ENCODE measurements at places on chromosomes 3 and 15.

DNA sequence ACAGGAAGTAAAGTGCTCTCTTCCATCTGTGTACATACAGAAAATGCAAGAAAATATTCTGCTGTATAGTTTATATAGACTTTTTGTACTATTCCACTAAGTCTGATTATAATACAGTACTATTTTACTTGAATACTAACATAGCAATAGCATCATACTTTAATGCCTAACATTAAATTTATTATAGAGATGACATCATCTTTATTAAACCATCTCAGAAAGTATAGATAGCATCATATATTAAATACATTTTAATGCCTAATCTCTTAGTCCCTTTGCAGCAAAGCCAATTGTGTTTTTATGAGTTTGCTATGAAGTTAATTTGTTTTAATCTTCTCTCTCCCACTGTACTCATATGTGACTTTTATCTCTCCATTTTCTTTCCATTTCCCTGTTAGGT is 39.7 kb upstream of the ZDHHC23 start:
- DNase-seq, result no peak

DNA sequence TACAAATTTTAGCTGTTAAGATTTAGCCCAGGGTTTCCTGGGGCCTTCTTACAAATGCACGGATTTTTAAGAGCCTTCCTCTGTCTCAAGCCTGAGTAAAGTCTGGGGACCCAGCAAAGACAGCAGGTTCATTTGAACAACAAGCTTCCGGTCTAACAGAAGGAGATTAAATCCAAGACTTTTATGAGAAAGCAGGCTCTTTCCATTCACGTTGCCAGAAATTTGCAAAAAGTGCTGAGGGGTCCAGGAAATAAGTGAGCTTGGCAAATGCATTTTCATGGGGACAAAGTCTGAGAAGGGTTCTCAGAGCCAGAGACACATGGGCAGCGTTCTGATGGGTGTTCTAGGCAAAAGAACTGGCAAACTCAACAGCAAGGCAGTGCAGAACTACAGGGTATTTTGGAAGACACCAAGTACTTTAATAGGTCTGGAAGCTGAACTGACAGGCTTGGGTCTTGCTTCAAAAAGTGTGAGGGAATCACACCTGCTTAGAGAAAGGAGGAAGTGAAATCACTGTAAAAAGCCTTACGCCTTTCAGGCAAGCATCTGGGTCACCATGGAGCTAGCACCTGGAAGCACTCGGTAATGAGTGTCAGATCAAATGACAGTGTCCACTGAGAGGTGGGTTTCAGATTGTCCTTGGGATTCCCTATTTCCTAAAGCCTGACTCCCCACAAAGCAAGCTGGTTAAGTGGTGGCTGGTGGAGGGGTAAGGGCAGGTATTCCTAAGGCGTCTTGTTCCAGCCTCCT is 115.8 kb upstream of the ARHGEF3 start:
- peak; percentile 43 for DNase-seq

GRCh38 chr3:150081084-150081483 is 110.4 kb upstream of the PFN2 start:
- no peak for DNase-seq

DNA sequence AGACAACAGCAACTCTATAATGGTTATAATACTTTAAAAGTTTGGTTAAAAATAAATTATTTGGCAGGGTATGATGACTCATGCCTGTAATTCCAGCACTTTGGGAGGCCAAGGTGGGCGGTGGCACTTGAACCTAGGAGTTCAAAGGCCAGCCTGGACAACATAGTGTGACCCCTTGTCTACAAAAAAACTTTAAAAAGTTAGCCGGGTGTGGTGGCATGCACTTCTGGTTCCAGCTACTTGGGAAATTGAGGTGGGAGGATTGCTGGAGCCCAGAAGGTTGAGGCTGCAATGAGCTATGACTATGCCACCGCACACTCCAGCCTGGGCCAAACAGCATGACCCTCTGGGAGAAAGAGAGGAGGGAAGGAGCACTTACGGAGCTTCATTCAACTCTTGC is 7.7 kb upstream of the TRPC1 start:
- DNase-seq, result no peak

- no peak for DNase-seq
Measured at GRCh38 chr3:79767194-79767904, 449 bp downstream of the ROBO1 start.

- no peak for DNase-seq
Measured at GRCh38 chr3:124577494-124578167, 152.6 kb upstream of the UMPS start.

DNA sequence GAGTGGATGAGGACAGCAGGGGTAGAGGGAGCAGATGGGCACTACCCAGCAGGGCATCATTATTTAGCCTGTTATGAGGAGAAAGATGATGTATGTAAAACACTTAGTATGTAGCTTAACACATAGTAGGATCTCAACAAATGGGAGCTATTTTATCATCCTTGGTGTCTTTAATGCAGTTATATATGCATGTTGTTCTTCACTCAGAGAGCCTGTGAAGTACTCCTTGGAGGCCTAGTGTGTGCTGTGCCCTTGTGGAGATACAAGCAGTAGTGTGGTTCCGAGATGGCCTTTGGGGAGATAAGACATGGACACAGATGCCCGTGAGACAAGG is 124.2 kb downstream of the LIPC start:
- no peak for DNase-seq

- DNase-seq, result no peak
Measured at GRCh38 chr3:196220991-196221390, 4.7 kb downstream of the SLC51A start.

DNA sequence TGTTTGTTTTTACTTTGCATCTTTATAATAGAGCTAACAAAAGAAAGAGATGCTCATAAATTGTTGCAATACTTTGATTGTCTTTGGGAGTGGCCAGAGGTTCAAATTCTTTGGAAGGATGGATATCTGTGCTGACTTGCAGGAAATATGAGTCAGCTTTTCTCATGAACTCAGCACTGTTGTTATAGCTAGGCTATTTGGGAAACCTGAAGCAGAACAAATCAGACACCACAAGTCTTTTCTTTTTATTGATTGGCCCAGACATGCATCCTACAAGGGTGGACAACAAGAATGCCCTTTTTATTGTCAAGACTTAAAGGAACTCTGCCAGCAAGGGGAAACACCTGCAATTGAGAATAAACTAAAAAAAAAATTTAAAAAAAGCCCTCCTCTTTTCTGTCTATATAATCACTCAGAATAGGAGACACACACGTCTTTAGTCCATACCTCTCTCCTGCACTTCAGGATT is 4.6 kb upstream of the DENND4A start:
- no peak for DNase-seq

DNA sequence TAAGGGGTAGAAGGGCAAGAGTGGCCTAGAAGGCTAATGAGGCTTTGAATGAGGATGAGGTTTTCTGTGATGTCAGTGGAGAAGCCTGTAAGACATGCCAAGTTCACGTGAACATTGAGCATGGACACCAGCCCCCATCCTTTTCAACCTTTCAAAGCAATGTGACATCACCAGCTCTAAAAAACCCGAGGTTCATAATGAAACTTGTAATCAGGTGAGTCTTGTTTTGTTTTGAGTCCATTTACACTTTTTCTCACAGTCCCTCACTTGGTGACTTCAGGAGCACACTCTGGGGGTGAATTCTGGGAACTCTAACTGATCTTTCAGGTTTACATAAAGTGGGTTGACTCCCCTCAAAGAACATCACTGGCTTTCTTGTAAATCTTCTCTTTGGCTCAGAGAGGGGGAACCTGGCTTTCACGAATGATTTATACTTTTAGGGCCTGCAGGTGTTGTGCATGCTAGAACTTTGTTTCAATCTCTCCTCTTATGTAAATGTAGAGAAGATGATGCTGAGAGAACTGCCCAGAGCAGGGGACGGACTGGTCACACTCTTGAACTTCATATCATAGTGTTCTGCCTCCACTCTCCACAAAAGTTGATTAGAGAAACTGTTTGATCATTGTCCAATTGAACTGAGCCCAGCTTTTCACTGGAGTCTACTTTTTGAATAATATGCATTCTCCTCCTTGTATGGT is 224.7 kb upstream of the SATB1 start:
- DNase-seq, result peak; percentile 87

DNA sequence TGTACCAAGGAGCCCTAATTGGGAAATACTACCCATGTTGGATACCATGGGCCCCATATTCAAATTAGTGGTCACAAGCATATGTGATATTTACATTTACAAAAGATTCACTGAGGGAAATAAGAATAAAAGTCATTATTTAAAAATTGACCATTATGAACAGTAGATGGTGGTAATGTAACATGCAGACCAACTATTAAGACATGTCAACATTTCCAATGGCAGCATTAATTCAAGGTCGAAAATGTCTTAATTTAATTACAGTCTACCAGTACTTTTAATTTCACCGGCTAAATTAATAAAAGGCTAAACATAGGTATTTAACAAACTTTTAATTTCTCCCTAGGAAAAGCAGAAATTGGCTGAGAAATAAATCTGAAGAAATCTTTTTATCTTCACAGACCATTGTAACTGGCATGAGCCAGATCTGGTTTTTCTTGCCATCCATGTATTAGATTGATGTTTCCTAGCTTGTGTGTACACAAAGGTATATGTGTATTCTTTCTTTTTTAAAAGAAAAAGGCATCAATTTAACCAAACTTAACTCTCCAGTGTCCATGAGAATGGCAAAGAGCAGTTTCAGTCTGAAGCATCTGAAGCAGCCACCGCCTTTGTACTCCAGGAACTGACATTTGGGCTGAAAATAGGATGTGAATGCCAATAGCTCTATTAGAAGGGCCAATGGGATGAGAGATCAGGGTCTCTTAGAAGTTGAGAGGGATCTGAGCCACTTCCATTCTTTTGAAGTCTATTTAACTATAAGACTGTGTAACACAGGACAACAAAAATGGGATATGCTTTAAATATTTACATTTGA is 26.6 kb downstream of the NEK11 start:
- no peak for DNase-seq

DNA sequence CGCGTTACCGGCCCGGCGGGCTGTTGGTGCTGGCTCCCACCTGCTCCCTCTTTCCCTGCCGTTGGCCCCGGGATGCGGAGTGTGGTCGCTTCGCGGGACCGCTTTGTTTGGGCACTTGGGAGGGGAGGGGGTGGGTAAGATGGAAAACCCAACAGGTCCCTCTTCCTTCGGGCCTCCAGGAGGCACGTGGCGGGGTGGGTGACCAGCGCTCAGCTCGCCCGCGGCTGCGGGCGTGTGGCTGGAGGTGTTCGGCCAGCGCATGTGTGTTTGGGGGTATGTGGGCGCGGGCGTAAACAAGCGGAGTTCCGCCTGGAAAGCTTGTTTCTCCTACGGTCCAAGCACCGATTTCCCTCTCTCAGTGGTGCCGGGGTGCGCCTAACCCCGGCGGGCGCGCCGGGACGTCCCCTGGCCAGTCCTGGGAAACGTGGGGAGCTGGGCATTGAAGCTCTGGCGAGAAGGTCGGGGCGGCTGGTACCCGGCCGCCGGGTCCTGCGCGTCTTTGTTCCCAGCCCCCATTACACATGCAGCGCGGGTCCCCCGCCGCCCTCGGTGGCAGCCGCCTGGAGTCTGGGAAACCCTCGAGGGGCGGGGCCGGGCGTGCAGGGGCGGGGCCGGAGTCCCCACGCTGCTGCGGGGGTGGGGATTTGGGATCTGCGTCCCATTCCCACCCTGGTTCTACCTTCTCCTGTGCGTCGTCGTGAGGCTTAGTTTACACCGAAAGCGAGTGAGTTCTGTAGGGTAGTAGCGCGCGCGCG is 1.4 kb downstream of the ACVR2B start:
- no peak for DNase-seq

- DNase-seq, result peak; percentile 37
Measured at GRCh38 chr3:63067999-63068645, 192.9 kb upstream of the CADPS start.

- DNase-seq, result no peak
Measured at GRCh38 chr15:92904722-92905571, 4.8 kb downstream of the CHD2 start.

GRCh38 chr3:28155631-28156030 is 85.8 kb upstream of the CMC1 start:
- DNase-seq, result no peak

GRCh38 chr3:7518456-7518855 is 657.5 kb downstream of the GRM7 start:
- no peak for DNase-seq

DNA sequence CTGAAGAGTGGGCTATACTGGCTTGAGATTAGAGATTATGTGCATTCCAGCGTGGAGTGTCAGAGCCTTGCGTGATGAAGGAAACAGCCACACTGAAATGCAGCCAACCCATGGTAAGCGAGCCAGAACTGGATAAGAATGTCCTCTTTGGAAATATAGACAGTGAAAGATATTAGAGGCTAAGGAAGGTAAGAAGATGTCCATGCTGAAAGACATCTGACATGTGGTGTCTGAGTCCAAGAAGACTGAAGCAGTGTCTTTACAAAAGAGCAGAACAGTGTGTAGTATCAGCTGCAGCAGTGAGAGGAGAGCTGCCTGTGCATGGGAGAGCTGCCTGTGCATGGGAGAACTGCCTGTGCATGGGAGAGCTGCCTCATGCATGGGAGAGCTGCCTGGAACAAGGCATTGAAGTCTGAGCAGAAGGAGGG is 672.2 kb downstream of the DIPK2A start:
- DNase-seq, result no peak

DNA sequence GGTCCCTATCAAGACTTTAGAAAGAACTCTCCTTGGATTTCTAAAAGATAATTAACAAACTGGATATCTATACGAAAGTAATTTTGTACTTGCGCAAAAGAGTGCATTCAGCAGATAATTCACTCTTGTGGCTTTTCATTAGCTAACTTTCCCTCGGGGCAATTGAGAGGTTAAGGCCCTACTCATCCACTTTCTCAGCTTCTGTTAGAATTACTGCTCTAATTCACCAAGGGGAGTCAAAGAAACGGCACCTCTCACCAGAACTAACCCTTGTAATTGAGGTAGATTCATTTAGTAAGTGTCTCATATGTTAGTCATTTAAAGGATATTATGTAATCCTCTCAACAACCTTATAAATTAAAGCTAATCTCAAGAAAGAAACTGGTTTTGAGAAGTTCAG is 22.5 kb upstream of the MB21D2 start:
- no peak for DNase-seq

GRCh38 chr15:40451527-40452158 is 10.9 kb downstream of the BAHD1 start:
- no peak for DNase-seq

DNA sequence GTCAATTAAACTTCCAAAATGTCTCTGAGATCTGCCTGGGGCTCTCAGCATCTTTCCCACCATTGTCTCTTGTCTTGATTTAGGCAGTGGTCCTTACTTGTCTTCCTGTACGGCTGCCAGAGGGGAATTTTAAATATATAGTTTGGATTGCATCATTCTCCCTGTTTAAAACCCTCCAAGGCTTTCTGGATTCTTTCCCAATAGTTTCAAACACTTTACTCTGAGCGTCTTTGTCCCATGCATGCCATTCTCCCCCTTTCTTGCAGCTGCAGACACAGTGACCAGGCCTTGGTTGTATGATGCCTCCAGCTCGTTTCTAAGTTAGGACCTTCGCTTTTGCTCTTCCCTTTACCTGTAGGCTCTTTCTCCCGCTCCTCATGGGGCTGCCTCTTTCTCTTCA is 323.3 kb upstream of the CTNNB1 start:
- DNase-seq, result no peak

- DNase-seq, result no peak
Measured at GRCh38 chr15:73087098-73087497, 34.8 kb downstream of the NEO1 start.
